ENCODE measurements at places on chromosomes 12 and 14.

DNA sequence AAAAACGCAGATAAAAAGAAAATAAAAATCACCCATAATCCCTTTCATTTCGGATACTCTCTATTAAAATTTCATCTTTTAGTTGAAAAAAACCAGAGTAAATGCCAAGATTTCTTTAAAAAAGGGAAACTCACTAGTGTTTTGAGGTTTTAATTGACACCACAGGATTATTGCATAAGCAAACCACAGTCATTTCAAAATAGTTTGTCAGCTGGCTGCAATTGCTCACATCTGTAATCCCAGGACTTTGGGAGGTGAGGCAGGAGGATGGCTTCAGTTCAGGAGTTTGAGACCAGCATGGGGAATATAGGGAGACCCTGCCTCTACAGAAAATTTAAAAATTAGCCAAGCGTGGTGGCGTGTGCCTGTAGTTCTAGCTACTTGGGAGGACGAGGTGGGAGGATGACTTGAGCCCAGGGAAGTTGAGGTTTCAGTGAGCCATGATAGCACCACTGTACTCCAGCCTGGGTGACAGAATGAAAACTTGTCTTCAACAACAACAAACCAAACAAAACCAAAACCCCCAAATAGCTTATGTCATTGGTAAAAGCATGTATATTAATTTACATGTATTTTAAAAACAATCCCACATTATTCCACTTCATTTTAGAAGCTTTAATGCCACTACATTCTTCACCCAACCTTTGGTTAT is 48.8 kb downstream of the SYNE2 start:
- no peak for DNase-seq

DNA sequence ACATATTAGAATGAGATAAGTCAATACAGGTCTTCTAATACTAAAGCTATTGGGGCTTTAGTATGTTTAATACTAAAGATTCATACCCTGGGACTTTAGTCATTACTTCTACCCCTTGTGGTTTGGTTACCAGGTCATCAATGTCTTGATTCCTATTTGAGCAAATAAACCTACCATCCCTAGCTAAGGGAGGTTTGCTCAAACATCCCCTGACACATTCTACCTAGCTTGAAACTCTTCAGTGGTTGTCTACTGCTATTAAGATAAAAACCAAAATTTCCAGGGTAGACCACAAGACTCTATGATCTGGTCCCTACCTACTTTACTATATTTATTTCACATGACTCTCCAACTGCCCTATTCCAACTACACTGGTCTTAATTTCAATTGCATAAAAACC is 7.3 kb upstream of the C2CD5 start:
- no peak for DNase-seq

DNA sequence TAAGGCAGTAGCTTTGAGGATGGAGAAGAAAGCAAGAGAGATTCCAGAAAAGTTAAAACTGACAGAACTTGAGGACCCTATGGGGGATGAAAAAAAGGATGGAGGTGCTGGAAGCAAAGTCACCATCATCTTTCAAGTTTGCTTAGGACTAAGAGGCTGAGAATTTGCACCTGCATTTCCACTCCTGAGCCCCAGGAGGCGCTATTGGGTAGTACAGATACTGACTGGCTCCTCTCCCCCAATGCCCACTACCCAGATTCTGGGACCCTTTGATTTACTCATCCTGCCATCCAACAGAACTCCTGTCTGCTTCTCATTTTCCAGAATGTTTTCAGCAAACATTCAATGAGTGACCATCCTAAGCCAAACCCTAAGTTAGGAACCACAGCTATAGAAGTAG is 34.0 kb upstream of the CMKLR1 start:
- no peak for DNase-seq

- DNase-seq = peak; percentile 59
Observed at GRCh38 chr12:9674226-9674590, 4.7 kb downstream of the CLEC2D start.

- DNase-seq = no peak
Observed at GRCh38 chr12:23185346-23185745, 560.4 kb downstream of the ETNK1 start.
